ENCODE measurements at places on chromosomes 12 and 14.
A peak's percentile ranks its signal among the peaks of the same experiment; 100 is the strongest.

- DNase-seq, result no peak
Measured at GRCh38 chr14:53226553-53226952, 73.4 kb upstream of the DDHD1 start.

- no peak for DNase-seq
Measured at GRCh38 chr12:11811008-11811407, 161.5 kb downstream of the ETV6 start.

GRCh38 chr12:106197906-106198623, 49.8 kb downstream of the CKAP4 start:
- no peak for DNase-seq

GRCh38 chr12:92493816-92494215, 209.0 kb upstream of the PLEKHG7 start:
- DNase-seq, result no peak

- DNase-seq, result no peak
Measured at GRCh38 chr12:3020850-3021435, 56.2 kb upstream of the TSPAN9 start.

DNA sequence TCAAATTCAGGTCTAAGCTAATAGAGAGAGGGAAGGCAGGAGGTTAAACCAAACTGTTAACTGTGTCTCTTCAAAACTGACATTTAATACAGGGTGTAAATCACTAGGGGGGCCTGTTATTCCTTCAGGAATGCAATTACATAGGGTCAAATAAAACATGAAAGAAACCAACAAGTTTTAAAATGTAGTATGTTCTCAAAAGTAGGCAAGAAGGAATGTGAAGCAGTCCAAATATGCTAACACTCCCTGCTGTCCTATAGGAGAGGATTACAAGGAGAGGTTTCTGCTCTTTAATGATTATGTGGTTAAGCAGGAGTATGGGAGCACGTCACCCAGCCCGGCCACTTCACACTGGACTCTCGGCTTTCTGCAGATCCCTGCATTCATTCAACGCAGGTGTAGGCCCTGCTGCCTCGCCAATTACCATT, 42.5 kb upstream of the BMP4 start:
- peak; percentile 32 for DNase-seq

GRCh38 chr12:3247629-3248161, 170.5 kb downstream of the TSPAN9 start:
- DNase-seq, result peak; percentile 54

- peak; percentile 68 for DNase-seq
Measured at GRCh38 chr12:108629824-108630476, 3.7 kb downstream of the SELPLG start.

- no peak for DNase-seq
Measured at GRCh38 chr14:45715946-45716345, 462.9 kb upstream of the MIS18BP1 start.

DNA sequence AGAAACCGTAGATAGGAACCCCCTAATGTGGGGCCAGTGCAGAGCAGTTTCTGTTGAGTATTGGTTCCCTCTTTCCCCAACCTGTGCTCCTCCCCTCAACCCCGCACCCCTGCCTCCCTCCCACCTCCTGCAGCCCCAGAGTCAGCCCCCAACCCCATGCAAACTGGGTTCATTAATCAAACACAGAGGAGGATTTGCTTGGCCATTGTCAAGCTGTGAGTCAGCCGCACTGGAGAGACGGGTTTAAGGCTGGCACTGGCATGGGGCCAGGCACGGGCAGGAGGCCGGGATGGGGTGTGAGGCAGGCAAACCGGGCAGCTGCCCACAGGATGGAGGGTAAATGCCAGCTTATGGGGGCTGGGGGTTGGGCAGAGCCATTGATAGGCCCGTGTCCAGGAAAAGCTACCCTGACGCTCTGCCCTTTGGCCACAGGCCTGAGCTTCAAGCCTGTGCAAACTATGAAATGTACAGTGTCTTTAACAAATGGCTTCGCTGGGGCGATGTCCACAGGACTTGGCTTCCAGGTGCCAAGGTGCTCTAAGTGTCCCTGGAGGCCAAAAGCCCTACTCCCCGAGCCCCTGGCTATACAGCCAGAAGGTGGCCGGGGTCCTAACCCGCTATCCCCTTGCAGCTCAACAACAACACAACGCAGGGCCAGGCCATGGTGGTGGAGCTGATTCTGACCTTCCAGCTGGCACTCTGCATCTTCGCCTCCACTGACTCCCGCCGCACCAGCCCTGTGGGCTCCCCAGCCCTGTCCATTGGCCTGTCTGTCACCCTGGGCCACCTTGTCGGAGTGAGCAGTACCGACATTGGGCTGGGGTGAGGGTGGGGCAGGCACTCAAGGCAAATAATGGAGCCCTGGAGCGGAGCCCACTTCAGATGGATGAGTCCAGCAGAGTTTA, 1.4 kb downstream of the AQP5 start:
- no peak for DNase-seq

DNA sequence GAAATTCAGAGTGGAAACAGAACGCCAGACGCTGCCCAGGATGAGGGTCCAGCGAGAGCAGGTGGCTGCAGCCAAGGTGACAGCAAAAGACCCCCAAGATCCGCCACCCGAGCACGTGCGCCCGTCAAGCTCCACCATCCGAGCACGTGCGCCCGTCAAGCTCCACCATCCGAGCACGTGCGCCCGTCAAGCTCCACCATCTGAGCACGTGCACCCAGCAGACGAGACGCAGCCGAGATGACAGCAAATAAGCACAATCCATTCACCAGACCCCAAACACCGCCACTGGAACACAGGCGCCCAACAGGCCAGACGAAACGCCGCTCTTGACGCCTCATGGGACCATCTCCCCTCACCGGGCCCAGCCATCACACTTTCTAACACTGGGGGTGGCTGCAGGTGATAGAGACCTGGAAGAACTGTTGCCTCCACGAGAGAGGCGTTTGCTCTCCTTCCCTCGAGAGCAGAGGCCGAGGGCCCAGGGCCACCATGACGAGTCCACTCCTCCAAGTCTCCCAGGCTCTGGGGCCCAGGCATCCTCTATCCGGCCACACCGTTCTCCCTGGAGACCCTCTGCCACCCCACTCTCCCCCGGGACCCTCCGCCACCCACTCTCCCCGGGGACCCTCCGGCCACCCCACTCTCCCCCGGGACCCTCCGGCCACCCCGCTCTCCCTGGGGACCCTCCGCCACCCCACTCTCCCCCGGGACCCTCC, 62.1 kb upstream of the GALNT9 start:
- no peak for DNase-seq

- DNase-seq, result peak; percentile 80
Measured at GRCh38 chr12:3777206-3777809, 24.4 kb upstream of the CRACR2A start.

DNA sequence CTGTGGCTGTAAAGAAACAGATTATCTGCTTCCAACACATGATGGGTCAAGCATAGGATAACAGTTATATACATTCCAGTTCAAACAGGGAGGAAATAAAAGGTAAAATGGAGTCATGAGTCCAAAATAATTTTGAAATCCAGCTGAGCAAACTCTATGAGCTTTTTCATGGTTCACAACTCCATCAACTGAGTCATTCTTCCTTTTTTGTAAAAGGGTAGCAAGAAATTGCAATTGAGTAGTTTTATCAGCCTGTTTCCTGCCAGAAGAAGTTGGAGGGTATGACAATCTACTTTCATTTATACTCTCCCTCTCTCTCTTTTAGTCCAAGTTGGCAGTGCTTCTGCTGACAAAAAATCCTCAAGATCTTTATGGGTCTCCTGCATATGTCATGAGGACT, 95.6 kb downstream of the CPNE8 start:
- no peak for DNase-seq

DNA sequence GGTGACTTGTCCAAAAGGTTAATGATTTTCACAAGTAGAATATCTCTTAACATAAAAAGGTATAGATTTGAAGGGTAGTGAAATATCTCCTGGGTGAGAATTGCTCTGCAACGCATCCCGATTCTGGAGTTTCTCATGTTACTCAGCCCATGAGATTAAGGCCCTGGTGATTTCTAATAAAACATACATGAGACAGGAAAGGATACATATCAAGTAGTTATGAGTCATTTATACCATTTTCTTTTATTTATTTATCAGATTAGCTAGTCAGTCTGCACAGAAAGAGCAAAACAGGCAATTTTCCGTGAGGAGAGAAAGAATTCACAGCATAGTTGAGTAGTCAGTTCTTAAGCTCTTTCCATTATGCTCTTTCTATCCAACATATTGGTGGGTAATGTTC, 535.6 kb upstream of the ATP2B1 start:
- DNase-seq, result no peak

DNA sequence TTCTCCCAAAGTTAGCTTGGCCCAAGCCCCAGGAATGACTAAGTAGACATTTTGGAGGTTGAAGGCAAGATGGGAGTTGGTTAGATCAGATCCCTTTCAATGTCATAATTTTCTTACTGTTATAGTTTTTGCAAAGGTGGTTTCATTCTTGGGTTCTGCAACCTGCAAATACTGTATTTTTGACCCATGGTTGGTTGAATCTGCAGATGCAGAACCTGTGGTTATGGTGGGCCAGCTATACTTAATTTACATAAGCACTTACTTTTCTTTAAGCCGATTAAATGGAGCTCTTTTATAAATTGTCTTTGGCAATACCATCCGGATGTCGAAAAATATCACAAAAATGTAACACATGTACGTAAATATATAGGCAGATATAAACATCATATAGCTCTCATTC, 25.6 kb downstream of the LEMD3 start:
- DNase-seq, result no peak

DNA sequence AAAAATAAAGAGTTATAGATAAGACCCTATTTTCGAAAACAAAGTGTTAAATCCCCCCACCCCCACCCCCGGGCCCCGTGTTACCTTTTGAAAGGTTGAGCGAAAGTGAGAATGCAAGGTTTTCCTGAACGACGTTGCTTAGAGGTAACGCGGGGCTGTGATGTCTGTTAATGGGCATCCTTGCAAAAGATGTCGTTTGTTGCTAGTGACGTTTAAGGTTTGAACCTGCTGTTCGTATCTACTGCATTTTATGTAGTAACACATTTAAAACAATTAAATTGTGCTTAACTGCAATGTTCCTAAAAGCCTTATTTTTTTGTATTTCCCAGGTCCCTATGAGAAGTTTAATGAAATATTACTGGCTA, 1.2 kb downstream of the CPSF6 start:
- DNase-seq, result peak; percentile 60

DNA sequence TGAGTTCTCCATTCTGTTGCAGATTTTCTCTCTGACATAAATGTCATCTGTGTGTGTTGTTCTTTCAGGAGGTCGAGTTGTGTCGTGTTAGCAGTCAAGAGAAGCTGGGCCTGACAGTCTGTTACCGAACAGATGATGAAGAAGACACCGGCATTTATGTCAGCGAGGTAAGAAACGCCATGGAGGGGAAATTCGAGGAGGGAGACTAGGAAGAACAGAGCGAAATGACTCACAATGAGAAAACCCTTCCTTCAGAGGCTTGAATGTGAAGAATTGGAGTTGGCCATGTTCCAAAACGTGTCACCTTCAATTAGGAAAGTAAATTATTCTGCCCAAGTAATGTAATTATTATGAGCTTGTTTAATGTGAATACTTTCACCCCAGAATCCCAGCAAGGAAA, 364.5 kb downstream of the PDZRN4 start:
- DNase-seq, result peak; percentile 75

DNA sequence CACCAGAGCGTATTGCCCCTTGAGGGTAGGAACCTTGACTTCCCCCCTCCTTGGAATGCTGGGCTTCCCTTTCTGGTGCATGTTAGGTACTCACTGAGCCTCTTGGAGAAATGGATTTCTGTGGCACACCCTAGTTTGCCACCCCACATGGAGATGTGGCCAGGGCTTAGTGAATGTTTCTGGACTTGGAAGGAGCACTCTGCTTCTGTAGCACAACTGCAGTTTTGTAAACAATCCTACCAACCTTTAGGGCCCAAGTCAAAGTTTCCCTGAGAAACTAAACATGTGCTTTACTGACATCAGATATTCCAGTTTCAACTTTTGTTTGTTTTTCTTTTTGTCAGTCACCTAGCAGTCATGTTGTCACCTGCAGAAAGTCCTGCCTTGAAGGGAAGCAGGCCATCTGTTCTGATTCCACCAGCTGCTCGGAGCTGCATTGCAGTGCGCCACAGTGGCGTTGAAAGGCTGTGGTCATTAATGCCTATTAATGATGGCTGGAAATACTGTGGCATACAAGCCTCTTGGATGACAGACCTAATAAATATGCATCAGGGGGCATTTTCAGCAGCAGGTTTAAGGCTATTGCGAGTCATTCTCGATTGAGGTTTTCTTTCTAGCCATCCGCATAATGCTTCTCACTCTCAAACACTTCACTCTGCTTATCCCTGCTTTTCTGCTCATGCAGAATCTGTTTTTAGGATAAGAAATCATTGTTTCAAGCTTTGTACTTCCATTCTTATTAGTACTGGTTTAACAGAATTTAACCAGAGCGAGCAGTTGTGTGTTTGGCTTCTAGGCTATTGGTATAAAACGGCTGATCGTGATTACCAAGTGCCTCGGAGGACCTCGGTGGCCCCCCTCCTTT, 7.8 kb downstream of the PELI2 start:
- DNase-seq, result peak; percentile 72

DNA sequence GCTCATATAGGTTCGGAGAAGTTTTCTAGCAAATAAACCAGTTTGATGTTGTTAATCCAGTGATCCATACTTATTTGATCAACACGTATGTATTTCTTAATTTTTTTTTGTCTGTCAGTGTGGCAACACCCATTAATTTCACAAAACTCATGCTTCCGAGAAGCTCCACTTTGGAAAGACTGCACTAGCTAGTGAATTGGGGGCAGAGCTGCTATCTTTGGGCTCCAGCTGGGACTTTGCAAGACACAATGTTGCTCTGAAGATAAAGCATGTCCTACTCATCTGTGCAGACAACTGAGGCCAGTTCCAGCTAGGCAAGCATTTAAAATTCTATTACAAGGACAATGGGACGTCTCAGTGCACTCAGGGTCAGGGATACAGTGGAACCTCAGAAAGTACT, 298.4 kb downstream of the NUAK1 start:
- DNase-seq, result no peak

Measured in eye (tissue), 1 donor.